ENCODE measurements at places on chromosomes 2 and 18.

DNA sequence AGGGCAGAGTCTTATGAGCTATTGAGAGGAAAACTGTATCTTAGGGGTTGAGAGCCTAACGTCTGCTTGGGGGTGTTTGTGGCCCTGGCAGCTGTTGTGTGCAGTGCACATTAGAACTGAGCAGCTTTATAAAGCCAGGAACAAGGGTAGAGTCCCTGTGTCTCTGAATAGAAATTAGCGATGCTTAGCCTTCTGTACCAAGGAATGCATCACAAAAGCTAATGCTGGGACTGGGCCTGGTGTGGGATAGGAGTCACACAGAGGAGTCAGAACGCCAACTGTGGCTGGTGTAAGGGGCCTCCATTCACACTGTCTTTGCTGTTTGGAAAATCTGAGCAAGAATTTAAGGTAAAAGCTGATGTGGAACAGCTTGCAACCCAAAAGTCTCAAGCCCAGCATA lies 283.2 kb downstream of the SOX11 start:
- no peak for DNase-seq

DNA sequence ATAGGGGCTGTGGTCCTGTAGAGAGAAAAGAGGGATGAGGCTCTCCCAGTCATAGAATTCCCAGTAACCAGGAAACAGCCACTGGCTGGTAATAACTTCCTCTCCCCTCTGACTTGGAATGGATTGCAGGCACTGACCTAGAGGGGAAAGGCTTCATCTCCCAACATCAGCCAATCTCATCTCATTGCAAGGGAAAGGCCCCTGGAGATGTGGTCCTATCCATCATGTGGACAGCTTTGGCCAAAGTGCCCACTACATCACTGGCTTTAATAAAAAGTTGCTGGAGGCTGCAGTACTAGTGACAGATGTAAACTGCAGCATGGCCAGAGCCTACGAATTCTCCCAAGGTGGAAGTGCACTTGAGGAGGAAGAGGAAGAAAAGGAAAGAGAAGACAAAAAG lies 820.5 kb upstream of the CELF4 start:
- no peak for DNase-seq

- DNase-seq: no peak
Measured at GRCh38 chr2:24621779-24622538, 130.9 kb downstream of the NCOA1 start.

GRCh38 chr2:18436503-18437005 lies 123.9 kb downstream of the RDH14 start:
- DNase-seq: no peak

Measured in H4 (cell line).